Bronchus fibroblast of lung (primary cell): ENCODE measurements at places on chromosomes 1 and 21. TPM values are rescaled to one million over a fixed set of nuclear protein-coding genes. Genes with fewer than 3 reads are reported as not detected.

E2F2 gene
- total RNA-seq = 3.3 and 3.7 TPM in 2 replicates

COL6A1 gene
- 786 and 792 TPM in 2 replicates for total RNA-seq

RGS8 gene
- not detected in 2 replicates for total RNA-seq

LYPD8 gene
- not detected in 2 replicates for total RNA-seq

KRTAP19-3 gene
- total RNA-seq = not detected in 2 replicates

HSD3B1 gene
- total RNA-seq = not detected in 2 replicates

KIF2C gene
- total RNA-seq = 64.9 and 71.5 TPM in 2 replicates

KRTAP12-1 gene
- not detected in 2 replicates for total RNA-seq
